RWPE1 (cell line): ENCODE measurements at places on chromosomes 4 and X.

GRCh38 chrX:35798042-35798441, at the start of gene MAGEB16:
MAGEB16 (plus strand) TSS chrX:35798342; CDS start chrX:35802197, 3,855 bp downstream.
- DNase-seq: no peak

DNA sequence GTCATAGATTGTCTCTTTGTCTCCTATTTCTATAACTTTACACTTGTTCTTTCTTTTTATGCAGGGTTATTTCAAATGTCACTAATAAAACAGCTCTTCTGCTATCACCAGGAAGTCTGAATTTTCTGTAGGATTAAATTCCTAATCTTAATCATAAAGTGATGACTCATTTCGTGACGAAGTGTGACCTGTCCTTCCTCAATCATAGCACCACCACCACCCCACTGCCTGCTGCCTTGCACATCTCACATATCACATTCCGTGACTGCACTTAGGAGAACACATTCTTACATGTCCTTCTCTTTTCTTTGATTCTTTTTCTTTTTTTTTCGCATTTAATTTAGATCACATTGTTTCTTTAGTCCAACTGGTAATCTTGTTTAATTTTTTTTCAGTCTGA, 57.7 kb upstream of the UGT2B7 start:
- no peak for DNase-seq

DNA sequence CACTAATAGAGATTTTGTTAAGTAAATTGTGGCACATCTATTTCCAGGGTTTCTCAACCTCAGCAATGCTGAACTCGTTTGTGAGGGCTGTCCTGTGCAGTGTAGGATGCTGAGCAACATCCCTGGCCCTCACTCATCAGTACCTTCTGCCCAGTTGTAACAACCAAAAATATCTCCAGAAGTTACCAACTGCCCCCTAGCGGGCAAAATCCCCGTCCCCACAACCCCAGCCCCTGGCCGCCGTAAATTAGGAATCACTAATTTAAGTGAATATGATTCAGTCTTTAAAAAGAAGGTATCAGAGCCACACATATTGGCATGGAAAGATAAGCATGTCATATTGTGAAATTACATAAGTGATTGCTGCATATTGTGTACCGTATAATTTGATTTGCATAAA, 123.4 kb downstream of the ASB9 start:
- DNase-seq: no peak

- DNase-seq: no peak
These were observed 1606.4 kb upstream of the TENM3 start for GRCh38 chr4:180636696-180637404.

DNA sequence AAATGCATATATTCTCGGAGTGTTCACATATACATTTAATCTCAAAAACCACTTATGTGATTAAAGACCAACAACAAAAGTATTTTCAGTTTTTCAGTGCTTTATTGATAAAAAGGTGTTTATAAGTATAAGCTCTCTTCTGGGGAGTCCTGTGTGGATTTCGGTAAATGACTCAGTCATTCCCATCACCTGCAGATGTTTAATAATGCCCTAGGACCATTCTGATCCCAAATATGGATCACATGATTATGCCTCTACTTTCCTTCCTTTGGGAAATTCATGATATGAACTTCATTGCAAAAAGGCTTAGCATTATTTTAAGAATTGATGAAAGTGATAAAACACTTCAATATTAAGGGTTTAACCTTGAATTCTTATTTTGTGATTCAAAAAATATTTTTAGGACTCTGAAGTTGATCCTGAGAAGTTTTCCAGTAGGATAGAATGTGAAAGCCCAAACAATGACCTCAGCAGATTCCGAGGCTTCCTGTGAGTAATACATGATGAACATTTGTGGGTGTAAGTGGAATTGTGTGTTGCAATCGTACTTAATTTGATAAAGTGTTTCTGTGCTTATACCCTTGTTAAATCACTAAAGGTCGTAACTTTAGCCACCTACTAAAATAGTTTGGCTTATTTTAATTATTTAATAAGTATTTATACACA, 40.2 kb downstream of the ATP10D start:
- DNase-seq: peak; percentile 60

DNA sequence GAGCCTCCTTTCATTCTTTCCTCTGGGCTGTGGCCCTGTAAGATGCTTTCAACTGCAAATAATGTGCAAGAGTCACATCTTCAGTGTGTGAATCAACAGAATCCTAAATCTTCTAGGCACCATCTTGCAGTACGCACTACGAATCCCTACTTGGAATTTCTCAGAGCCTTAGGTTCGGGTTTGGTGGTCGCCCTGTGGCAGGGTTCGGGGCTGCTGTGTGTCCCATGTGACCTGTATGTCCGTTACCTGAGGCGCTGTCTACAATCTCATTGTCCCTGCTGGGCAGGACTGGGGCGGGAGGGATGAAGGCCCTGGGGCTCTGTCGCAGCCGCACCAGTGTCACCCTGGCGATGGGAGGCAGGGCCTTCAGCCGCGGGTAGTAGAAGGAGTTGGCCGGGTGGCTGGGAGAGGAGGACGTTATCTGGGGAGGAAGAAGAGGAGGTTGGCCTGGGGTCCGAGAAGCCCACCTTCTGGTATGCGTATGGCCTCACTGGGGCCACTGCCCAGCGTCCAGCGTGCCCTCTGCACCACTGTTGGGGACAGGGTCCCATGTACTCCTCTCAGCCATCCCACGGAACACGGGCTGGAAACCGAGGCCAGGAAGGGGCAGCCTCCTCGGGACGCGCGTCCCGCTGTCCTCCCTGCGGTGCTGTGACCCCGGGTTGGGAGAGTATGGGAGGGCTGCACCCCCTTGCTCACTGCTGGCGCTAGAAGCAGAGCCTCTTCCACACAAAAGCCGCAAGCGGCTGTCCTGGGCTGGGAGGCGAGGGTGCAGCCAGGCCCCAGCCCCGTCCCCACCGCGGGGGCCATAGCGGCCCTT, 2.0 kb downstream of the SPON2 start:
- no peak for DNase-seq

DNA sequence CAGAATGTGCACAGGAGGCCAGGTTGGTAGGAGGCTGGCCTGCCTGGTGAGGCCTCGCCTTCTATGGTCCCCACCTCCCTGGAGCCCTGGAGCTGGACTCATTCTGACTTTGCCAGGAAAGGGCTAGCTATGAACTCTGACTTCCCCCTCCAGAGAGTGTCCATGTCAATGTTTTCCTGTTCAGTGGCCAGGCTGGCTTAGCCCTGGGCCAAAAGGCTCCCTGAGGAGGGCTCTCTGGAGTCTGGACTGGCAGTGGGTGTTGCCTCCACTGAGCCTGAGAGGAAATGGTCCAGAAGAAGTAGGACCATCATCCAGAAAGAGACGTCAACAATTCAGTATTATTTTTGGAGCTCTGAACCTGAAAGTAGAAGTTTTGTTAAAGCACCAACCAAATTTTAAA, 178.7 kb downstream of the CHIC2 start:
- DNase-seq: no peak

DNA sequence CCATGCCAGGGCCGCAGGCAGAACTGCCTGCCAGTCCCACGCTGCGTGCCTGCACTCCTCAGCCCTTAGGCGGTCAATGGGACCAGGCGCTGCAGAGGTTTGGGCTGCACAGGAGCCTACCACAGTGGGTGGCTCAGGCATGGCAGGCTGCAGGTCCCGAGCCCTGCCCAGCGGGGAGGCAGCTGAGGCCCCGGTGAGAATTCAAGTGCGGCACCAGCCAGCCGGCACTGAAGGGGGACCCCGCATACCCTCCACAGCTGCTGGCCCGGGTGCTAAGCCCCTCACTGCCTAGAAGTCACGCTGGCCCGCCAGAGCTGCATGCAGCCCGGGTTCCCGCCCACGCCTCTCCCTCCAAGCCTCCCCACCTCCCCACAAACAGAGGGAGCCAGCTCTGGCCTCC, 302.5 kb upstream of the UGT8 start:
- no peak for DNase-seq
